ENCODE measurements at places on chromosomes 13 and 19.

- DNase-seq = peak; percentile 23
Measured at GRCh38 chr13:110913322-110914080, 1.4 kb downstream of the ANKRD10 start.

DNA sequence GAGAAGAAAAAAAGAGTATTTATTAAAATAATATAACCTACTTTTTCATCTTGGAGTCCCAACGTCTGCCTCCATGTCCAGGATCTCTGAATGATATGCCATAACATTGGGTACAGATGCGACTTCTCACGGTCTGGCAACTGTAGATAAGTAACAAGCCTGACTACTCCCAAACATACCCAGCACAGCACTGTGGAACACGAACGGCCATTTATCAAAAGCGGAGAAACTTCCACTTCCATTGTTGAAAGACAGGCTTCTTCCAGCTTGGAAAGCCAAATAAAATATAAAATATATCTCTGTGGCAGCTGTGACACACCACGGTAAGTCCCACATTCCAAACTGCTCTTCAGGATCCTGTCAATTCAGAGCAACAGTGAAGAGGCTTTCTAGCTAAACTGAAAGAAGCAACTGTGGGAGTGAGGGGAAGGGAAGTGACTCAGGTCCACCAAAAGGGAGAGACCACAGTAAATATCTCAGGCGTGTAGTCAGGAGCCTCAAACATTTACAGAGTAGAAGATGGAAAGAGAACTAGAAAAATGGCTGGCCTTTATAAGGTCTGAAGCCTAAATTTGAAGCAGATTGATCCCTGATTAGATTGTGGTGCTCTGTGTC is 331.7 kb downstream of the LIG4 start:
- DNase-seq = no peak

- DNase-seq = no peak
Measured at GRCh38 chr13:48485432-48485831, 47.4 kb downstream of the RCBTB2 start.

- no peak for DNase-seq
Measured at GRCh38 chr13:83549671-83550070, 332.6 kb downstream of the SLITRK1 start.

DNA sequence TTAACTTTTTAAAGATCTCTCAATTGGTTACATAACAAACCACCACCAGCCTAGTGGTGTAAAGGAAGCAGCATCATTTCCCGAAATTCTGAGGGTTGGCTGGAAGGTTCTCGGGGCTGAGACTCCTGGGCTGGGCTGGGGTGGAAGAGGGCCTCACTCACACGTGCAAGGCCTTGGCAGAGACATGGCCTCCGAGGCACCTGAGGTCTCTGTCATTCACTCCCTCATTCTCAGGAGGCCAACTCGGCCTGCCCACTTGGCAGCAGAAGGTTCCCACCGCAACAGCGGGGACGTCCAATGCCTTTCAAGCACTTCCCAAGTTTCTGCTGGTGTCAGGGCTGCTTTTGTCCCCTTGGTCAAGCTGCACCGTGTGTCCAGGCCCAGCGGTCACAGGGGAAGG is 18.6 kb upstream of the RASA3 start:
- DNase-seq = no peak

GRCh38 chr13:65857942-65858565 is 1372.1 kb downstream of the PCDH9 start:
- no peak for DNase-seq

- DNase-seq = no peak
Measured at GRCh38 chr13:107518780-107519179, 696.6 kb downstream of the LIG4 start.

- DNase-seq = no peak
Measured at GRCh38 chr13:113565526-113566226, 18.9 kb upstream of the TFDP1 start.

DNA sequence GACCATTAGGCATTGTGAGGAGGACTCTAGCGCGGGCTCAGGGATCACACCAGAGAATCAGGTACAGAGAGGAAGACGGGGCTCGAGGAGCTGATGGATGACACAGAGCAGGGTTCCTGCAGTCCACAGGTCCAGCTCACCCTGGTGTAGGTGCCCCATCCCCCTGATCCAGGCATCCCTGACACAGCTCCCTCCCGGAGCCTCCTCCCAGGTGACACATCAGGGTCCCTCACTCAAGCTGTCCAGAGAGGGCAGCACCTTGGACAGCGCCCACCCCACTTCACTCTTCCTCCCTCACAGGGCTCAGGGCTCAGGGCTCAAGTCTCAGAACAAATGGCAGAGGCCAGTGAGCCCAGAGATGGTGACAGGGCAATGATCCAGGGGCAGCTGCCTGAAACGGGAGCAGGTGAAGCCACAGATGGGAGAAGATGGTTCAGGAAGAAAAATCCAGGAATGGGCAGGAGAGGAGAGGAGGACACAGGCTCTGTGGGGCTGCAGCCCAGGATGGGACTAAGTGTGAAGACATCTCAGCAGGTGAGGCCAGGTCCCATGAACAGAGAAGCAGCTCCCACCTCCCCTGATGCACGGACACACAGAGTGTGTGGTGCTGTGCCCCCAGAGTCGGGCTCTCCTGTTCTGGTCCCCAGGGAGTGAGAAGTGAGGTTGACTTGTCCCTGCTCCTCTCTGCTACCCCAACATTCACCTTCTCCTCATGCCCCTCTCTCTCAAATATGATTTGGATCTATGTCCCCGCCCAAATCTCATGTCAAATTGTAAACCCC is 2.8 kb upstream of the CEACAM5 start:
- no peak for DNase-seq

Measured in NCI-H748 treated with DMSO at 0.1 percent for 48 hours (cell line).